Smooth muscle cell of the umbilical artery (primary cell): ENCODE measurements at places on chromosomes 16 and 17. TPM values are rescaled to one million over a fixed set of nuclear protein-coding genes. Genes with fewer than 3 reads are reported as not detected.

The DLG4 gene
- total RNA-seq = 28.8 and 39.5 TPM in 2 replicates

The DNAAF8 gene
- total RNA-seq = 0.83 and 1.2 TPM in 2 replicates

The CES1 gene
- total RNA-seq = 0.30 TPM in 1 of 2 replicates, not detected in the other

The PRCD gene
- total RNA-seq = 1.2 and 1.5 TPM in 2 replicates

The ATP2A3 gene
- total RNA-seq = 14.6 and 21.9 TPM in 2 replicates

The ODF4 gene
- not detected in 2 replicates for total RNA-seq

The SERPINF2 gene
- not detected in 2 replicates for total RNA-seq

The ZNF750 gene
- not detected in 2 replicates for total RNA-seq

The OR3A3 gene
- not detected in 2 replicates for total RNA-seq

The CAPNS2 gene
- 0.89 and 1.2 TPM in 2 replicates for total RNA-seq

The CCDC144A gene
- 8.1 and 9.2 TPM in 2 replicates for total RNA-seq

The CNTNAP4 gene
- not detected in 2 replicates for total RNA-seq

The KRT34 gene
- 0.89 and 6.6 TPM in 2 replicates for total RNA-seq

The HDAC5 gene
- 27.3 and 48.3 TPM in 2 replicates for total RNA-seq

The CTCF gene
- total RNA-seq = 13.4 and 16.6 TPM in 2 replicates

The GLP2R gene
- under 0.01 TPM in 1 of 2 replicates, not detected in the other for total RNA-seq
